ENCODE measurements at places on chromosomes 7 and 10. TPM values are rescaled to one million over a fixed set of nuclear protein-coding genes. Genes with fewer than 3 reads are reported as not detected.
A peak's percentile ranks its signal among the peaks of the same experiment; 100 is the strongest.

- no peak for DNase-seq
These were observed 55.5 kb downstream of the SLC16A12 start for GRCh38 chr10:89479771-89480446.

- DNase-seq = no peak
These were observed 74.2 kb downstream of the JAZF1 start for GRCh38 chr7:28106321-28106829.

DNA sequence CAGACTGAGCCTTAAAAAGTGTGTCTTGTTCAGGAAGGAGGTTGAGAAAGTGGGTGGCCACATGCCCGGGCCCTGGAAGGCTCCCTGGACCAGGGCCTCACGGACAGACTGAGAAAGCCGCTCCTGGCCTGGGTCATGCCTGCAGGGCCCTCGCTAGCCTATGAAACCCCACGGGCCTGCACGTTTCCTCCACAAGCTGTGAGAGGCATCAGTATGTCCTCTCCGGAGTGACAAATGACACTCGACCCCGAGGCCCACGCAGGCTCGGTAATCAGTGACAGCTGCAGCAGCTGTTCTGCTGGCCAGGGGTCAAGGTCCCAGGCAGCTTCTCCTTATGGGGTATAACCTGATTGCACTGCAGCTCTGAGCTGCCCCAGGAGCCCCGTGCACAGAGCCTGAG is 47.6 kb downstream of the ASB13 start:
- DNase-seq = no peak

DNA sequence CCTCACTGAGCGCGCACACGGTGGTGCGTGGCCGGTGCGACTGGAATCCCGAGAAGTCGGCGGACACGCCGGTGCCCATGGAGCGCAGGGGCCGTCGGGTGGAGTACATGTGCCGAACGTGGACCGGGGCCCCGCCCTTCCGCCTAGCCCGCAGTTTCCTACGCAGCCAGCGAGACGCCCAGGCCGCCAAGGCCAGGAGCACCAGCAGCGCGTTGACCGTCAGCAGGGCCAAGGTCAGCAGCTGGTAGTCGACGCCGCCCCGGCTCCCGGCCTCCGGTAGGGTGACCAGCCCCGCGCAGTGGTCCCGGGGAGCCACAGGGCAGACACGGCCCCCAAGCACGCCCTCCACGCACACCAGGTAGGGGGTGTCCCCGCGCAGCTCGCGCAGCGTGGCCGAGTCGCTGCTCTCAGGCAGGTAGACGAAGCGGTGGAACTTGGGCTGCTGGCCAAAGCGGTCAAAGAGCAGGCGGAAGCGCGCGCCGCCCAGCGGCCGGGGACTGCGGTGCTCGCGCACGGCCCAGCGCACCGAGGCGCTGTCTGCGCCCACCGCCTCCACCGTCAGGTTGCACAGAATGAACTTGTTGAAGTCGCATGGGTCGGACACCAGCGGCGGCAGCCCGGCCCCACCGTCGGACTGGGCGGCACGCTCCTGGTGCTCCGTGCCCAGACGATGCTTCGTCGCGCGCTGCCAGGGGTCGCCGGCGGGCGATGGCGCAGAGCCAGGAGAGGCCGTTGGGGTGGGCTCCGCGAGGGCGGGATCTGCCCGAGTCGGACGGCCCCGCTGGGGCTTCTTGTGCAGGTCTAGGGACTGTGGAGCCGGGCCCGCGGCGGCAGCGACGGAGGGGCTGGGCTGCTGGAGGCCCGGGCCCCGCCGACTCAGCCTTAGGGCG is 2.2 kb downstream of the TRIL start:
- DNase-seq = peak; percentile 87

DNA sequence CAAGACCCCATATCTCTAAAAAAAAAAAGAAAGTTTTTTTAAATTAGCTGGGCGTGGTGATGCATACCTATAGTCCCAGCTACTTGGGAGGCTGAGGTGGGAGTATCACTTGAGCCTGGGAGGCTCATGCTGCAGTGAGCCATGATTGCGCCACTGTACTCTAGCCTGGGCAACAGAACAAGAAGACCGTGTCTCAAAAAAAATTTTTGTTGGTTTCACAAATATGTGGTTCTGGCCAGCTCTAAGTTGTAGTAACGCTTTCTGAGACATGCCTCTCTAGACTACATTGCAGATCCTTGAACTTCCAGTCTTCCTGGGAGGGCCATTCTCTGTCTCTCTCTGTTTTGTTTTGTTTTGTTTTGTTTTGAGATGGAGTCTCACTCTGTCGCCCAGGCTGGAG is 24.6 kb upstream of the RHBDD2 start:
- no peak for DNase-seq

C10orf67 gene
- total RNA-seq = not detected

FBXL13 gene
- 0.18 TPM for total RNA-seq

NKX2-3 gene
- total RNA-seq = 0.08 TPM

NPY gene
- not detected for total RNA-seq

PKD2L1 gene
- total RNA-seq = 0.20 TPM

THSD7A gene
- total RNA-seq = 1.6 TPM

MGAM2 gene
- total RNA-seq = 0.05 TPM

All from left lobe of liver (tissue), 2 donors.